ENCODE measurements at places on chromosomes 11 and 22.

DNA sequence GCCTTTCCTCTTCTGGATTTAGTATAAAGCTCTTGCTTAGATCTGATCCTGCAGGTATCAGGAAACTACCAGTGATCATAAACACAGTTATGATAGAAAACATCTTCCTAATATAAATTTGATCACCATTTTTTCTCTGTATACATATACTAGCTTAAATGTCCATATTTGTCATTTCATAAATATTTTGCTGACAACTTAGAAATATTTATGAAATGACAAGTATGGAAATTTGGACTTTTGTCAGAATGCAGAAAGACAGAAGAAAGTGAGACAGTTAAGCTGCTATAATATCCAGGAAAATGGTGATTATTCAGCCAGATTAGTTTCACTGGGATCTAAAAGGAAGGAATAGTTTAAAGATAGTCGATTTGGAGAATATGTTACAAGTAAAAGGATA is 22.8 kb upstream of the TRIM21 start:
- no peak for DNase-seq

GRCh38 chr22:40635043-40635939 is 1.2 kb downstream of the MRTFA start:
- peak; percentile 17 for DNase-seq

- no peak for DNase-seq
Measured at GRCh38 chr11:119643212-119643875, 85.7 kb downstream of the NECTIN1 start.

DNA sequence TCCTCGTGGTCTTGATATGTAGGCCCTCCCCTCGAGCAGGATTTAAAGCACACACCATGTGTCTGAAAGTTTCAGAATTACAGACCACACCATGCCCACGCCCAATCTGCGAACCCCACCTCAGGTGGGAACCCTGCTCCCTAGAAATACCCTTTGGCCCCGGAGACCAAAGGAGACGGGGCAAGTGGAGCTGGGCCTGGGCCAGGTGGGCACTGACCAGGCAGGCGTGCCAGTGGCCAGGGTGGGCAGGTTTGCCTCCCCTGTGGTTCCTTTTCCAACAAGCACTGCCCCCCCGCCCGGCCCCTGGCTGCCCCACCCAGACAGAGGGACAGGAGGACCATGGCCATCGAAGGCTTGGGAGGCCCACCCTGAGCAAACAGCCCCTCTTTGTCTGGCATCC is 400.4 kb downstream of the TBC1D22A start:
- no peak for DNase-seq

Data from fibroblast of the conjunctiva (primary cell).